Activated effector memory CD4-positive, alpha-beta T cell treated with anti-CD3 and anti-CD28 coated beads, Interleukin-2, amount 50 U/mL, for 16 hours (primary cell): ENCODE measurements at places on chromosomes 2 and 18.

- no peak for DNase-seq
Observed at GRCh38 chr18:3902676-3903075, 452.7 kb downstream of the TGIF1 start.

DNA sequence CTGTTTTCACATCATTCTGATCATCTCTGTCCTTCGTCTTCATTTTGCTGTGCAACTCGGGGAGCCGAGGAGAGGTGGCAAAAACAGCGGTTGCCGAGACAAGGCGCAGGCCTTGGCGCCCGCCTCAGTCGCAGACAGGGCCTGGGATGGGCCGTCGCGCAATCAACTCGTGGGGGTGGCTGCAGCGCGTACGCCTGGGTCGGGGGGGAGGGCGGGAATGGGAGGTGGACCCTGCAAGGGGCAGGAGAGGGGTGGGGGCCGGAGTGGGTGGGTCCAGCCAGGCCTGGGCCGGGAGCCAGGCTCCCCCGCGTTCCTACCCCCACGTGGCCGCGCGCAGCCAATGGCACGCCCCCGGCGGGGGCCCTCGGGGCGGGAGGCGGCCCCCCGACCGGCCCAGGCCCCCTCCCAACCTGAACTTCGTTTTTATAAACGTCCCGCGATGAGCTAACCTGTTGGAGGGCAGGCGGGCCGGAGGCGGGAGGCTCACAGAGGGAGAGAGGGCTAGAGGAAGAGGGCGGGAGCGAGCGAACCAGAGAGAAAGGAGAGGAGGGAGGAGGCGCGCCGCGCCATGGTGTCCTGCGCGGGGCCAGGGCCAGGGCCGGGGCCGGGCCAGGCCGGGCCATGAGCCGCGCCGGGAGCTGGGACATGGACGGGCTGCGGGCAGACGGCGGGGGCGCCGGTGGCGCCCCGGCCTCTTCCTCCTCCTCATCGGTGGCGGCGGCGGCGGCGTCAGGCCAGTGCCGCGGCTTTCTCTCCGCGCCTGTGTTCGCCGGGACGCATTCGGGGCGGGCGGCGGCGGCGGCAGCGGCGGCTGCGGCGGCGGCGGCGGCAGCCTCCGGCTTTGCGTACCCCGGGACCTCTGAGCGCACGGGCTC lies at the start of gene HOXD13:
HOXD13 (plus strand) TSS at position 452 of the 875 bp plus-strand sequence; CDS start at position 622, 170 bp downstream.
- DNase-seq = peak; percentile 60

DNA sequence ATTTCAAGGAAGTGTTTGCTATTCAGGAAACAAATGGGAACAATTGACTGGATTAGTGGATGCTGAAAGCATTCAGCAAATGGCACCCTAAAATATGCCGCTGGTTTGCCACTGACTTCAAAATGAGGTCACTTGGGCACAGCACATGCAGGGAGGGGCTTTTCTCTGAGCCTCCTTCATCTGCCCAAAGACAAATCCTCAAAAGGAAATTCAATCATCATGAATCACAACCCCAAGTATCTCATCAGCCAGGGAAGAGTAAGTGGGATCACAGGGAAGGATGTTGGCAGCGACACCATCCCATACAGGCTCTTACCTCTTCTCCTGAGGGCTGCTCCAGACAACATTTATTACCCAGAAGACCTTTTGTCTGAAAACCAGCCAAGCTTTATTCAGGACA lies 14.4 kb upstream of the SP140L start:
- DNase-seq = no peak

- no peak for DNase-seq
Observed at GRCh38 chr18:316393-316792, 48.5 kb upstream of the THOC1 start.

- no peak for DNase-seq
Observed at GRCh38 chr2:100038011-100038410, 104.4 kb downstream of the AFF3 start.

- DNase-seq = no peak
Observed at GRCh38 chr2:161571051-161571429, 53.2 kb upstream of the SLC4A10 start.

GRCh38 chr18:29879763-29880162 lies 1162.8 kb downstream of the DSC3 start:
- no peak for DNase-seq

- DNase-seq = no peak
Observed at GRCh38 chr2:67346718-67347407, 50.3 kb upstream of the ETAA1 start.

DNA sequence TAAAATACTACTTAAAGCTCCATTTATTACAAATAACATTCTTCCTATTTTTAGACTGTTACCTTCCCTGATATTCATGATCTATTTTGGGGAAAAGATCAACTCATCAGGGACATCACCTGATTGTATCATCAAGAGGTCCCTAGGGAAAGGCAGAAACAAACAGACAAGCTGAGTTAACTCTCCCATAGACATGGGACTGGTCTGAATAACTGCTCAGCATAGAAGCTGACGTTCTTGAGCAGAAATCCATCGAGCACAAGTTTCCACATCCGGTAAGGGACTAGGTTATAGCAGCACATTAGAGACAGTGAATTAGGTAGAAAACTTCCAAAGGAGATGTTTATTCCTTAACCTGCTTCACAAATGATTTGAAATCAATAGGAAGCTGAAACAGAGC lies 1100.4 kb upstream of the SLC39A10 start:
- no peak for DNase-seq

GRCh38 chr2:8779795-8780671 lies 57.4 kb downstream of the KIDINS220 start:
- DNase-seq = no peak

DNA sequence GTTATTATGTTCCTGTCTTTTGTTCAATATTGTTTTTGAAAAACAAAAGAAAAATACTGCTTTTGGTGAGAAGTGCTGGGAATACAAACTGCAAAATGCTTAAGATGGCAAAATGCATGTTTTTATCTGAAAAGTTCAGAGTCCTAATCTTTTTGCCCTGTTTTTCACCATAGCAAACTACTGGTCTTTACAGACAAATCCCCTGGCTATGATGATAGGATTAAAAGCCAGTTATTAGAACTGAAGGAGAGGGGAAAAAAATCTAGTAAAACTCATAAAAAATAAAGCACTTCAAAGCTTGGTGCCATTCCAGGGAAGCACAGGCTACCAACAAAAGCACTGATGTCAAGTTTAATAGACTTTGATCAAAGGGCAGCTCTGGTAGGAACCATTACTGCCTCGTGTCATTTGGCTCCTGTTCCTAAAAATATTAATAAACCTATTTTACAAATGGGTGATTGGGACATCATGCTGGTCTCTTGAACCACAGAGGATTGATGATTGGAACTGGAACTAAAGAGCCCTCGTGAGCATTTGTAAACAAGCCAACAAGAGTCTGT lies 194.7 kb downstream of the RAB3GAP1 start:
- DNase-seq = no peak

DNA sequence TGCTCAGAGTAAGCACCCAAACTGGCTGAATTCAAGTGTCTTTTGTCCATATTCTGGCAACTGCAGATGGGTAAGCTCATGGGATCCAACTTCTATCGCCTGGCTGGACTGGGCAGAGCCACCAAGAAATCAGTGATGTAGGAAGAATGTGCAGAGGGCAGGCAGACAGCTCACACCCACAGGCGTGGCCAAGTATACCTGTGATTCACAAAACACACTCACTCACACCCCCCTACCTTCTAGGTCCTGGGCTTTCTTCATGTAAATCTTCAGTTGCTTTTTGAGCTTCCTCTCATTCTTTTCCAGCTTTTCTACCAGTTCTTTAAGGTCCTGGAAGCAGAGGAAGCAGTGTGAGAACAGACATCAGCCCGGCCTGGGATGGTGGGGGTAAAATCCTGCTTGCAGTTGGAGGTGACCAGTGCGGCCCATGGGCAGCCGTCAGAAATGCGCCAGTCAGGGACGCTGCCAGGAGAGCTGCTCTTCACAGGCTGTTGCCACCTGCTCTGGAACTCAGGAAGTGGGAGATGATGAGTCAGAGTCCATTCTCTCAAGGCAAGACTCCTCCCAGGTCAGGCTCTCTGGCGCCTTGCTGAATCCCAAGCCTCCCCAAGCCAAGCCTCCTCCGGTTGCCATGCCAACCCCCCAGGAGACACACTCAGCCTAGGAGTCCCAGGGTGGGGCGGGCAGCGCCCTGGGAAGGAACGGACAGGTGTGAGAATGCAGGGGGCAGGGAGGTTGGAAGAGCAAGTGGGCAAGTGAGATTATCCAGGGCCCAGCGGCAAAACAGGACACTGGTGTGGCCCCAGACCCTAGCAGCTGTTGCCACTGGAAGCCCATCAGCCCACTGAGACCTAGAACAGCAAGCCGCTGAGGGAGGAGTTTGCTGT lies 36.2 kb upstream of the ACAA2 start:
- DNase-seq = no peak

DNA sequence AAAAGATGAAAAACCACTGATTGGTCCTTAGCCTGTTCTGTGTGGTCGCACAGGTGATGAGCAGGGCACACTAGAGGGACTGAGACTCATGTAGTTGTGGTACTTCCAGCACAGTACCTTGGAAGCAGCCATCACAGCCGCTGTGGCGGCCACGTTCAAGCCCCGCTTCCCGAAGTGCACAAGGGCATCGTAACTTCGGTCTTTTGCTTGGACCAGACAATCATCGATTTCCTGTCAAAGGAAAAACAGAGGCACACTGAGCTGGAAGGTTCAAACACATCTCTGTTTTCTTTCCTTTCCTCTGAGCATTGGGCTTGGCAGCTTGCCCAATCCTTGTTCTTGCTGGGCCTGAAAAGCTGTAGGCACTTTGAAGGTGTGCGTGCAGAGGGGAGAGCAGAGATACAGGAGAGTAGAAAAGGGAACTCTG lies 52.6 kb downstream of the MRPL35 start:
- no peak for DNase-seq

- DNase-seq = peak; percentile 57
Observed at GRCh38 chr18:48662011-48662661, 123.3 kb downstream of the CTIF start.

DNA sequence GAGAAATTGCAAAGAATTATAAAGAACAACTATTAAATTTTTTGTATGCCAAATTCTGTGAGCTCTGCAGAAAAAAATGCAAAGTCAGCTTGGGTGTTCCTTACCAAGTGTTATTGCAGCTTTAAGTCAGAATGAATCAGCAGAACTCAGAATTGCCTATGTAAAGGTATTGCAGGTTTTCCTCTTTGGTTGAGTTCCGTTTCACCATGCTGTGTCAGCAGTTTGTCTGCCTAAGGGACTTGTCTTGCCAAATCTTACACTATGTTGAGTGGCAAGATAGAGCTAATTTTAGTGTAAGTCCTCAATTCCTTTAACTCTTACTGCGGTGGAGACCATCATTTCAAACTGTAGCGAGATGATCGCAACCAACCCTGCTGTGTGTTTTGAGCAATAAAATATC lies 38.8 kb downstream of the ADAM23 start:
- DNase-seq = no peak

DNA sequence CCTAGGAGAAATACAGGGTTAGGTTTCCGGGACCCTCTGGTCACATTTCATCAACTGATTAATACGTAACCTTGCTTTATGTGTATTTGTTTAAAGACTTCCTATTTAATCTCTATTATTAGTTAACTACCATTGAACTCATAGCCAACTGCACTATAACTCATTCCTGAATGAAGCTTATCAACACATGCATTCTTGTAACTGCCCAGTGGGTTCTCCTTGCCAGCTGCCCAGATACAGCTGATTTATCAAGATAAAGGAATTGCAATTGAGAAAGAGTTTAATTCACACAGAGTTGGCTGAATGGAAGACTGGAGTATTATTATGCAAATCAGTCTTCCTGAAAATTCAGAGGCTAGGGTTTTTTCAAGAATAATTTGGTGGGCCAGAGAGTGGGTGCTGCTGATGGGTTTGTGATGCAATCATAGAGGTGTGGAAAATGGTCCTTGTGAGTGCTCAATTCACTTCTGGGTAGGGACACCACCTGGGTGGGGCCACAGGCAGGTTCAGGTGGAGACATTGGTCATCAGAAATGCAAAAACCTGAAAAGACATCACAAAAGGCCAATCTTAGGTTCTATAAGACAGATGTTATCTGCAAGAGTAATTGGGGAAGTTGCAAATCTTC lies 21.1 kb upstream of the NOSTRIN start:
- DNase-seq = no peak

DNA sequence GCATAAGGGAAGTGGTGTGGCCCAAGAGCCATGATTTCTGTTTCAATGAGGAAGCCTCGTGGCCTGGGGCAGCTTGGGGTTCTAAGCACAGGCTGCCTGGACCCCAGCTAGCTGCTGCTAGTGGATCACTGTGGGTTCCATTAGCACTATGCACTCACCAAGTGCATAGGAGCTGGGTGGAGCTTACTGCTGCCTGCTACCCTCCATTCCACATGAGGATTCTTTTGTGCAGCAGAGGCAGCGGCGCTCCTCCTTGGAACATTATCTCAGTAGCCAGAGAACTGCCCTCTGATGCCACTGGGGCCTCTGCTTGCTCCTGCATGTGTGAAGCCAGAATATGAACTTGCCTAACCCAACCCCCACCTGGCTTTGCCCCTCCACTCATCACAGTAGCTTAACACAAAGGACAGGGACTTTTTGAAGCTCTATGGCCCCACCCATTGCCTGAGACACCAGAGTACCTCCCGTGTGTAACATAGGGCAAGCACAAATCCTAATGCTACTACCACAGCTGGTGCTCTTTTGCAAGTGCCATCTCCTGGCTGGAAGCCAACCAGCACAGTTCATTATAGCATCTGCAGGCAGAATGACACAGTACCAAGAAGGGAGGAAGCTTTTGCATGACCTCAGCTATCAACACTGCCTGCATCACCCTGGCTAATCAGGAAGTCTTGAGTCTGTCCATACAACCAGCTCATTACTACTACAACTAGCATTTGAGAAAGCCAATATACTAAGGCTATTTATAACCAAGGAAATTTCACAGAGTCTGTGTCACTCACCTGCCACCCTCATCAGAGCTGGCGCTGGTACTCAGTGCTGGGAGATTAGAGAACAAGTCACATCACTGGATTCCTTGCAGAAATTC lies 297.0 kb upstream of the GULP1 start:
- DNase-seq = no peak
